Lung (tissue), 17 donors: ENCODE measurements at places on chromosomes 12 and 14. TPM values are rescaled to one million over a fixed set of nuclear protein-coding genes. Genes with fewer than 3 reads are reported as not detected.

DNA sequence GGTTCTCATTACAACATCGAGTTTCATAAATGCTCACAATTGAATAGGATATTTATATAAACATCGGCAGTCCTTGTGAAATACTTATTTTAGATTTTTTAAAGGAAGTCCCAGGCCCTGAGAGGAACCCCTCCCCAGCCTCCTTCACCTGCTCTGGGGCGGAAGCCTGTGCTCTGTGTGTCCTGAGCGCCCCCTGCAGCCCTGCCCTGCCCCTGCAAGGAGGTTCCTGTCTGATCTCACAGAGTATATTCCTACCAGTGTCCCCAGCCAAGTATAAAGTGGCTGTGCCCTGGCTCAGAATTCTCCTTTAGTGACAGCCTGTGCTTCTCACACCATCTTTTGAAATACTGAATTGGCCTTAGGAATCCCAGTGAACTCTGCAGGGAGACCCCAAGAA is 659.5 kb downstream of the TMEM121 start:
- DNase-seq = no peak

- no peak for DNase-seq
Observed at GRCh38 chr12:122722387-122722786, 5.8 kb upstream of the HCAR3 start.

- peak; percentile 73 for DNase-seq
Observed at GRCh38 chr12:1611803-1612572, 17.0 kb upstream of the WNT5B start.

- peak; percentile 73 for DNase-seq
Observed at GRCh38 chr12:49055978-49056754, 4.4 kb downstream of the KMT2D start.

DNA sequence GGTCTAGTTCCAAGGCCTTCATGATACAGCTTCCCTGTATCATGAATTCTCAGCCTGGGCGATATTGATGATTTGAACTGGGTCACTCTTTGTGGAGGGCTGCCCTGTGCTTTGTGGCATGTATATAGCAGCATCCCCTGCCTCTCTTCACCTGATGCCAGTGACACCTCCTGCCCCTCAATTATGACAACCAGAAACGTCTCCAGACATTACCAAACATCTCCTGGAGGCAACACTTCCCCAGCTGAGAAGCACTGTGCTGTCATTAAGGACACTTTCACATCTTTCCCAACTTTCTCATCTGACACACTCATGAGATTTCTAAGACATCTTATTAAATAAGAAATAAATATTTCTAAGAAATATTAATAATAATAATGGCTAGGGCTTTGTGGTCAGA is 315.3 kb downstream of the BCL11B start:
- DNase-seq = no peak

DNA sequence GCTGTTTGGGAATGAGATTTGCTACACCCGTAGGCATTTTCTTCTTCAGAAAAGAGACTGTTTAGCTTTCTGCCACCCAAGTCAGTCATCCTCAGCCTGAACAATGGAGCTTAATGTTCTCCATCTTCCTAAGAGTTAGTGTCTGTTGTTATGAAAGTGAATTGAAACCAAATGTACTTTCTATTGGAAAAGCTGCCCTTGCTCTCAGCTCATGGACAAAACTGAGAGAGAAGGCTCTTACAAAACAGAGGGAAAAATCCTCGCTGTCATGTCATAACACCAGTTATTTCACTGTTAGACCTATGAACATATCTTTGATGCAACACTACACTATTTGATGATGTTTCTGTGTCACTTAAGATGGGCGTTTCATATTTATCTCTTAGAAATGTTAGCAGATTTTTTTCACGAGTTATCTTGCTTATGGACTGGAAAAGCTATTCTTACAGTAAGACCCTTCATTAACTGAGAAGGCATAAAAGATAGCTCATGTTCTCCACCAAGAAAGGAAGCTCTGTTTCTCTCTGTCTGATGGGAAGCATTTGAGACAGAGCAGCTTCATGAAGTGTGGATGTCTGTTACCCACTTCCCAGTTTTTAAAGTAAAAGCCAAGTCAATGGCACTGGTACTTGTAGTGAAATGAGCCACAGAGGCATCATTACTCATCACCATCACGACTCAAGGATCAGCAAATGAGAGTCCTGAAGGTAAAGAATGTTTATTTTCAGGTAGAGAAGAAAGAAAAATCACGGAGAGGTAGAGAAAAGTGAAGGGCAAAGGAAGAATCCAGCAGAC is 483.9 kb downstream of the ZFP36L1 start:
- DNase-seq = peak; percentile 54

DNA sequence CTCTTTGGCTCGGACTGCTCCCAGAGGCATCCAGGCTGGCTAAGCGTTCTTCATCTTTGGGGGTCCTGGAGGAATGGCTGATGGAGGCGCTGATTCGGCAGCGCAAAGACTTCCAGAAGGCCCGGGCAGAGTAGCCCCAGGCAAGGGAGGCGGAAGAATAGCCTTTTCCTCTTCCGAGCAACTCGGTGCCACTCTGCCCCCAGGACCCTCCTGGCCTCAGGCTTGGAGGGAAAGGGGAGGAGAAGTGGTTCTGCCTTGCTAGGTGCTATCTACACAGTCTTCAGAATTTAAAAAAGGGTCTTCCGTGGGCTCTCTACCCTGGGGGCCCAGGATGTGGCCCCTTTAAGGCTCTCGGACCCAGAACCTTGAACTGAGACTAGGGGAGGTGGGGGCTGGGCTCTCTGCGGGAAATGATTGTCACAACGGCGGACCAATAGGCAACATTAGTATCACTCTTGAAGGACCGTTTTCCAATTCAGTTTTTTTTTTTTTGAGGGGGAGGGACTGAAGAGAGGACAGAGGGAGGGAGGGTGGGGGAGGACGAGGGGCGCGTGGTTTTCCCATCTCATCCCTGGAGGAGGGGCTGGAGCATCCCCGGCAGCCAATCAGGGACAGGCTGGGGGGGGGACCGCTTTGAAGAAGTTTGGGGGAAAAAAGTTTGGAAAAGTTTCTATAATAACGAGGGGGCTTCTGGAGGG is at the start of gene NFATC4:
NFATC4 (plus strand) TSS at position 671 of the 698 bp plus-strand sequence. CDS start 157 bp downstream, outside the sequence.
- peak; percentile 98 for DNase-seq

- DNase-seq = no peak
Observed at GRCh38 chr14:54253195-54253947, 143.4 kb upstream of the CDKN3 start.

DNA sequence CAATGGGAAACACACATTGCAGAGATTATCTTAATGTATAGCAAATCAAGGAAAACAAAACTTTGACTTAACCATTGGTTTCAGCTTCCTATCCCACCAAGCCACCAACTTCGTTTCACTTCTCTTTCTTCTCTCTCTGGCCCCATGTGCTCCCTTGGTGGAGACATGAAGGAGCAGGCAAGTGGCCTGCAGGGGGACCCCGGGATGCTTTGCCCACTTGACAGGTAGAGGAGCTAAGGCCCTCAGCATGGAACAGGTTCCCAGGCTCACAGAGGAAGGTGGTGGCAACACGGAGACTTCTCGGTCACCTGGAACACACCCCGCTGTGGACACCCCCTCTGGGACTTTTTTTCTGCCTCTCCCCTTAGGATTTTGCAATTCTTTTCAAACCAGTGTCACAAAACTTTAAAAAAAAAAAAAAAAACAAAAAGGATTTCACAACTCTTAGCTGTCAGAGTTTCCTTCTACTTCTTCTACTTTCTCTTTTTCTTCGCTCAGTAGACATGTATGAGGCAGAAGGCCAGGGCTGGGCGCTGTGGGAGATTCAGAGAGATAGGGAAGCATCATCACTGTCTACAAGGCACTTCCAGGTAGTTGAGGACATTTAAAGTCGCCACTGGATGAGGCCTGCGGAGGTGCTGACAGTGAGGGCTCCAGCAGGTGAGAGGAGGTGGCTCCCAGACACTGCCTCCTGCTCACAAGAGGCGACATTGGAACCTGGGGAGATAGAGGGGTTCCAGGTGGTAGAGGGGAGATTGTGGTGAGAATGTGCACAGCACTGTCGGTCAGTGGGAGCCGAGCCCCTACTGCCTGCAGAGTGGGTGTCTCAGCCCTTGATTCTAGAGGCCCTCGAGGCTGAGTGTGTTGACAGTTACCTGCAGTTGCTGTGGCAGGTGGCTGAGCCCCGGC is 119.6 kb downstream of the GCH1 start:
- DNase-seq = peak; percentile 39

GRCh38 chr14:21106176-21106497 is 5.3 kb downstream of the TMEM253 start:
- no peak for DNase-seq

- no peak for DNase-seq
Observed at GRCh38 chr12:113295886-113296556, 38.9 kb downstream of the SLC8B1 start.

- DNase-seq = no peak
Observed at GRCh38 chr12:1391722-1392121, 202.7 kb downstream of the FBXL14 start.

DNA sequence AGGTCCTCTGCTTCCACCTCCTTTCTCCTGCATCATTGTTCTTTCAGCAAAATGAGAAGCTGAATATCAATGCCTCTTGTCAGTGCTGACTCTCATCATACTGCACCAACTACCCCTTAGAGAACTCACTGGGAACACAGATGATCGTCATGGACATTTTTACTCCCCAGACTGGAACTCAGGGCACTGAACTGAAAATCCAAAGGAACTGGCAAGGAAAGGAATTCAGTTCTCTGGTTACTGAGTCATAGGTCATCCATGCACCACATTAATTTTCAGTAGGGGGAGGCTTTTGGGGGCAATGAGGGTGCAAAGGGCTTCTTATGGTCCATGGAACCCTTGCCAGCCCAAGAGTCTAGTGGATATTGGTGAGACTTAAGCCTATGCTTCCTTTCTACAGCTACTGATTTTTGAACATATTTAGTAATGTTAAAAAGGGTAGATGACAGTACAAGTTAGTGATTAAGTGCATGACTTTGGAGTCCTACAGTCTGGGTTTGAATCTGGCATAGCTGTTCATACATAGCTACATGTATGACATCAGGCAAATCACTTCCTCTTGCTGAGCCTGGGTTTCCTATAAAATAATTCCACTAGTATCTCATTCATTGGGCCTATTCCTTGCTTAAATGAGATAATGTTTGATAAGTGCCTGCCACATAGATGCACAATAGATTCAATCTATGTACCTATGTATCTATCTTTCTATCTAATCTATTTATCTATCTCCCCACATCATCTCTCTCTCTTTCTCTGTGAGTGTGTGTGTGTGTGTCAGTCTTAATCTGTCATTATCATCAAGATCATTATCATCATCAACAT is 29.2 kb downstream of the BBS10 start:
- no peak for DNase-seq

DNA sequence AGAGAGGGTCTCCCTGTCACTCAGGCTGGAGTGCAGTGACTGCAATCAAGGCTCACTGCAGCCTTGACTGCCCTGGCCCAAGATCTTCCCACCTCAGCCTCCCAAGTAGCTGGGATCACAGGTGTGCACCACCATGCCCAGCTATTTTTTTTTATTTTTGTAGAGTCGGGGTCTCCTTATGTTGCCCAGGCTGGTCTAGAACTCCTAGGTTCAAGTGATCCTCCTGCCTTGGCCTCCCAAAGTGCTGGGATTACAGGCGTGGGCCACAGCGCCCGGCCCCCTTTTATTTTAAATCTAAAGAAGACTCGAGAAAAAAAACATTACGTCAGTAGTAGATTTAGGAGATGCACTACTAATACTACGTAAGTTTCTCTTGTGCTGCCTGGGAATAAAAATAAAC is 14.3 kb downstream of the FOS start:
- DNase-seq = no peak

DNA sequence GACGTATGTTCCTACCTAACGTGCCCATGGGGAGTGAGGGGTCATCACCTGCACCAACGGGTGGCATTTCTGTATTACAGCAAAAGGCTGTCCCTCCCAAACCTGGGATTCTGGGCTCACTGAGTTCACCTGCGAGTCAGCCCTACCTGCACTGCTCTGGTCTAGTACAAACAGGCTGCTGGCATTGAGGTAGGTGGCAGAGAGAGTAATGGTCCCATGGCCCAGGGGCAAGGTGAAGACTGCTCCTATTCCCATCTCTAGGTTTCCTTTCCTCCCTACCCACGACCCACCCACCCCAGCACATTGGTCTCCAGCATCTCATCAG is 421 bp downstream of the SUOX start:
- DNase-seq = no peak

GRCh38 chr14:68039593-68039992 is 220.0 kb downstream of the RAD51B start:
- no peak for DNase-seq

- no peak for DNase-seq
Observed at GRCh38 chr12:104263580-104264358, 39.8 kb upstream of the EID3 start.

- DNase-seq = peak; percentile 29
Observed at GRCh38 chr12:14961466-14962152, at the start of gene ARHGDIB. ARHGDIB (minus strand) TSS chr12:14961601; CDS start chr12:14950712, 10,889 bp downstream.

- no peak for DNase-seq
Observed at GRCh38 chr12:65106948-65107347, 14.2 kb downstream of the WIF1 start.

The TRIAP1 gene
- polyA plus RNA-seq = 32.9 TPM

The OTX2 gene
- polyA plus RNA-seq = not detected

The RNU7-1 gene
- polyA plus RNA-seq = not detected

The CPNE6 gene
- not detected for polyA plus RNA-seq

The CCDC175 gene
- 0.06 TPM for polyA plus RNA-seq

The MYF5 gene
- not detected for polyA plus RNA-seq

The NEUROD4 gene
- not detected for polyA plus RNA-seq

The AJUBA gene
- 7.2 TPM for polyA plus RNA-seq

The NDUFA12 gene
- polyA plus RNA-seq = 152 TPM
